Mammary epithelial cell (primary cell): ENCODE measurements at places on chromosomes 4 and X. TPM values are rescaled to one million over a fixed set of nuclear protein-coding genes. Genes with fewer than 3 reads are reported as not detected.

GAGE12F gene
- not detected for polyA plus RNA-seq

PRDX4 gene
- polyA plus RNA-seq, result 78.2 TPM

NUP62CL gene
- 11.3 TPM for polyA plus RNA-seq

SGCB gene
- polyA plus RNA-seq, result 12.7 TPM

AFP gene
- 0.09 TPM for polyA plus RNA-seq

ASB5 gene
- 0.01 TPM for polyA plus RNA-seq

GPRIN3 gene
- not detected for polyA plus RNA-seq

HSD17B13 gene
- polyA plus RNA-seq, result not detected

YY2 gene
- polyA plus RNA-seq, result 0.71 TPM

AREG gene
- 1,137 TPM for polyA plus RNA-seq

FHDC1 gene
- polyA plus RNA-seq, result 2.1 TPM

SPANXA2 gene
- not detected for polyA plus RNA-seq

ESX1 gene
- polyA plus RNA-seq, result not detected

KIT gene
- polyA plus RNA-seq, result not detected

TMSB15C gene
- polyA plus RNA-seq, result 3.1 TPM

RENBP gene
- polyA plus RNA-seq, result not detected

KCNE5 gene
- 0.27 TPM for polyA plus RNA-seq

RPS3A gene
- polyA plus RNA-seq, result 1,779 TPM

ANK2 gene
- 0.69 TPM for polyA plus RNA-seq

SHOX gene
- not detected for polyA plus RNA-seq

CXCL9 gene
- not detected for polyA plus RNA-seq

SCML1 gene
- 11.9 TPM for polyA plus RNA-seq

KIAA1210 gene
- polyA plus RNA-seq, result not detected

FAM50A gene
- 42.7 TPM for polyA plus RNA-seq

TEX13A gene
- not detected for polyA plus RNA-seq

NMU gene
- polyA plus RNA-seq, result 5.6 TPM

DRD5 gene
- not detected for polyA plus RNA-seq

CCDC158 gene
- 0.02 TPM for polyA plus RNA-seq

BCOR gene
- 1.8 TPM for polyA plus RNA-seq

DCLK2 gene
- 0.02 TPM for polyA plus RNA-seq

TCP11X1 gene
- polyA plus RNA-seq, result not detected

CT45A9 gene
- polyA plus RNA-seq, result not detected

CORIN gene
- polyA plus RNA-seq, result 0.05 TPM

MAGEA9B gene
- not detected for polyA plus RNA-seq

TENM3 gene
- polyA plus RNA-seq, result 24.5 TPM

SMIM10L2A gene
- 2.3 TPM for polyA plus RNA-seq

TMEM271 gene
- polyA plus RNA-seq, result not detected

TMSB15A gene
- 0.83 TPM for polyA plus RNA-seq

MUC7 gene
- polyA plus RNA-seq, result not detected

RRH gene
- 0.07 TPM for polyA plus RNA-seq

KLHL15 gene
- 2.5 TPM for polyA plus RNA-seq

TRIML2 gene
- polyA plus RNA-seq, result 0.23 TPM

SHROOM3 gene
- polyA plus RNA-seq, result 23.2 TPM

KLHL34 gene
- not detected for polyA plus RNA-seq

CDX4 gene
- polyA plus RNA-seq, result not detected

P2RY8 gene
- polyA plus RNA-seq, result not detected

IL13RA2 gene
- 2.9 TPM for polyA plus RNA-seq

PAGE2B gene
- not detected for polyA plus RNA-seq
